ENCODE measurements at places on chromosomes 7 and 10. TPM values are rescaled to one million over a fixed set of nuclear protein-coding genes. Genes with fewer than 3 reads are reported as not detected.

GRCh38 chr7:128035712-128036111 lies 4.5 kb upstream of the LRRC4 start:
- no peak for DNase-seq

GRCh38 chr7:115572111-115572510 lies 458.5 kb downstream of the TFEC start:
- no peak for DNase-seq

DNA sequence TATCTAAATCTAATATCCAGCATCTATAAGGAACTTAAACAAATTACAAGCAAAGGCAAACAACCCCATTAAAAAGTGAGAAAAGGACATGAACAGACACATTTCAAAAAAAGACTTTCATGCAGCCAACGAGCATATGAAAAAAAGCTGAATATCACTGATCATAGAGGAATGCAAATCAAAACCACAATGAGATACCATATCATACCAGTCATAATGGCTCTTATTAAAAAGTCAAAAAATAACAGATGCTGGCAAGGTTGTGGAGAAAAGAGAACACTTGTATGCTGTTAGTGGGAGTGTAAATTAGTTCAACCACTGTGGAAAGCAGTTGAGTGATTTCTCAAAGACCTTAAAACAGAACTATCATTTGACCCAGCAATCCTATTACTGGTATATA lies 334.4 kb upstream of the CACNA2D1 start:
- no peak for DNase-seq

DNA sequence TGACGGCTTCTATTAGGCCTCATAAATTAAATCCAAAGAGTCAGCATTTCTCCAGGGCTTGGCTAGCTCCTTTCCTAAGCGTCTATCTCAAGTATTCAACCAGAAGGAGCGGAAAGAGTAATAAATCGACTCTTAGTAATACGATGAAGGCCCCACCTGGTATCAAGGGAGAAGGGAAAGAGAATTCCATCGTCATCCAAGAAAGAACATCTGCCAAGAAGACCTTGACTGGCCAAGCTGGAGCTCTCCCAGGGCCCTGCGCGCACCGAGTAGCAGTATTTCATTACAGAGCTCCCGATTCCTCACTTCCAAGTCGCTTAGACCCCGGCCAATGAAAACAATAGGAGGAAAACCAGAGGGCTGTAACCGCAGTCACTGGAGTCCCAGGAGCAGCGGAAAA lies 178.0 kb upstream of the FRMD4A start:
- no peak for DNase-seq

- DNase-seq = peak; percentile 69
Measured at GRCh38 chr10:119817991-119818888, 54.4 kb downstream of the MCMBP start.

GRCh38 chr10:132329565-132330485 lies 2.2 kb upstream of the LRRC27 start:
- DNase-seq = peak; percentile 10

DNA sequence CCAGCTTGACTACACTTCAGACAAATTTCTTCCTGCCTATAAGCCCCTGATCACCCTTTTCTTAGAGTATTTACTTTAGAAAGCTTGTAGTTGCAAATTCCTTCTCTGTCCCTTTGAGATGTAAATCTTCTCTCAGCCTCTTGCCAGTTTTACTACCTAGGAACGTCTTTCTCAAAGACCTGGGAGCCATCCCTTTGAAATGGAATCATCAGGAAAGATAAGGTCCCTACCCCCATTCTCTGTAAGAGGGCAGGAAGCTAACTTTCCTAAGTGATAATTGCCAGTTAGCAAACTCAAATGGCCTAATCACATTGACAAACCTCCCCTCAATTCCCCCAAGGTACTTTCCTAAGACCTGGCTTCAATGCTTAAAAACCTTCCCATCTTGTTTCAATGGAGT lies 304.5 kb downstream of the MDFIC start:
- no peak for DNase-seq

The MMD2 gene
- 2.4 TPM for total RNA-seq

The TEX36 gene
- total RNA-seq = 0.41 TPM

DNA sequence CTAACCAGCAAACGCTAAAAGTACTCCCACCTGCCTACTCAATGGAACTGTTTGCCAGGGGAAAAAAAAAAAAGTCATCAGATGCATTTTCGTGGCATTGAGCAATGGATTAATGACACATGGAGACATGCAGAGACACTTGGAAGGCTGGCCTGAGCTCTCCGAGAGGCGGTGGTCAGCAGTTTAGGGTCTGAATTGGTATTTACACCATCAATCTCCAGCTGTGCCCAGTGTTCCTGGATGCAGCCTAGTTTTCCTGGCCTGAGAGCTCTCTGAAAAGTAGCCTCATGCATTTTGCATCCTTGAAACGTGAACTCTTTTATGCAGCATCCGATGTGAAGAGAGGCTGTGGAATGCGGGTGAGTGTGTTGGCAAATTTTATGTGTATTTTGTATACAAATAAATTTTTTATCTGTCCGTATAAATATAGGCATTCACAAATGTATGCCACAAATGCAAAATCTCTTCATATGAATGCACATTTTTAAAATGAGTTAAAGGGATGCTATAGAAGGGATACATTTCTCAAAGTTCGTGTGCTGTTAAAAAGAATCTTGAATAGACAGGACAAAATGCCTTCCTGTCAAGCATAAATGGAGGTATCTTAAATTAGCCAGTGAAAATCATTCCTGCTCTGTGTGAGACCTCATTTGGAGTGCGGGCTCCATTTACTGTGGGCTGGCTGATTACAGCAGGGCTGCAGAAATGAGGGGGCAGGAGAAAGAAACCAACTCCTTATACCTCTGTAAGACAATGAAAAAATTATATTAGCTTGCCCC lies 137.7 kb upstream of the PFKP start:
- no peak for DNase-seq

DNA sequence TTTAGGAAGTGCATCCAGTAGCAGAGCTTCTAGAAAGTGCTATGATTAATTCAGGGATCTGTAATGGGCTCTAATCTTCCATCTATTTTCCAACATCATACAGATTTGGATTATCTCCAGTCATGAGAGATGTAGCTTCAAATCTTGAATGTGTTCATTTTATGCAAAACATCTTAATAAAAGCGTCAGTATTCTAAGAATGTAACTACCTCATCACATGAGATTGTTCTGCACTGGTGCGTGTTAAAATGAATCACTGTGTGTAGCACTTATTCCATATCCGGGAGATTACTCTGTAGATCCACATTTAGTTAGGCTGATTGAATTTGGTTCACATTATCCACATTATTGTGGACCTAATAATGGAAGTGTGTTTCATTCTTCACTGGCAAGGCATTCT lies 344.9 kb upstream of the CHRM2 start:
- DNase-seq = no peak

DNA sequence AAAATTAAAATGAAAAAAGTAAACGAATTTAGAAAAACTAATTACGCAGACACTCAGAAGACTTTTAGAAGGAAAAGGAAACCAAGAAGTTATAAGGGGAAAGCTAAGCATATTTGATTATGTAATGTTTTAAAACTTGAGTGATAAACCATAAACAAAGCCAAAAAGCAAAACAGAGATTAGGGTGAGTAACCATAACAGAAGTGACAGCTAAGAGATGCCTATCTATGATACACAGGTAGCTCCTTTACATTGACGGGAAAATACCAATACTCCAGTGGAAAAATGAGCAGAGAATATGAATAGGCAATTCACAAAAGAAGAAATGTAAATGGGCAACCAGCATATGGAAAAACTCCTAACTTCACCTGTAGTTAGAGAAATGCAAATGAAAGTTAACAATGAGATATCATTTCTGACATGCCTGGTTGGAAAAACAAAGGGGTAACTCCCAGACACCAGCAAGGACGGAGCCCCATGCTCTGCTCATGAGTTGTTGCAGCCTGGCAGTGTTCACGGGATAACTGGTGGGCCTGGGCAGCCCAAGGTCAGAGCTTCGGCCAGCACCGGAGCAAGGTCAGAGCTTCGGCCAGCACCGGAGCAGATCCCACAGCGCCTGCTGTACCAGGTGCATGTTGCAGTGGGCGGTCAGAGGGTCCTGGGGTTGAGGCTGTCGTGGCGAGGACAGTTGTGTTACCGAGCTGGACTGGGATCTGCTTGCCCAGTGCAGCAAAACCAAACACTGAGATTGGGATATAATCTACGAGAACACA lies 58.9 kb downstream of the ALOX5 start:
- DNase-seq = no peak

DNA sequence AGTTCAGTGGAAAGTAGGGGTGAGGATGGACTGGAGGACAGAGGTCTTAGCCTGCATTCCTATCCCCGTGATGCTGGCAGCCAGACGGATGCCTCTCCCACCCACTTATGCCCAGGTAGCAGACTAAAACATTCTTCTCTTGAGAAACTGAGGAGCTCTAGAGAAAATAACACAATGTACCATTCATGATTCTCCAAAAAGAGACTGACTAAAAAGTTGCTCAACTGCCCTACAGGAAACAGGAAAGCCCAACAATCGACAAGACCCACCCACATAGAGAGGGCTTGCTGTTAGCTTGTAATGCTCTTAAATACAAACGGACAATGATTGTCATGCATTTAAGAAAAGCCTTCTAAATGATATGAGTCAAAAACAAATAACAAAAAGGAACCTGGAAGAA lies 33.2 kb upstream of the PDE1C start:
- no peak for DNase-seq

DNA sequence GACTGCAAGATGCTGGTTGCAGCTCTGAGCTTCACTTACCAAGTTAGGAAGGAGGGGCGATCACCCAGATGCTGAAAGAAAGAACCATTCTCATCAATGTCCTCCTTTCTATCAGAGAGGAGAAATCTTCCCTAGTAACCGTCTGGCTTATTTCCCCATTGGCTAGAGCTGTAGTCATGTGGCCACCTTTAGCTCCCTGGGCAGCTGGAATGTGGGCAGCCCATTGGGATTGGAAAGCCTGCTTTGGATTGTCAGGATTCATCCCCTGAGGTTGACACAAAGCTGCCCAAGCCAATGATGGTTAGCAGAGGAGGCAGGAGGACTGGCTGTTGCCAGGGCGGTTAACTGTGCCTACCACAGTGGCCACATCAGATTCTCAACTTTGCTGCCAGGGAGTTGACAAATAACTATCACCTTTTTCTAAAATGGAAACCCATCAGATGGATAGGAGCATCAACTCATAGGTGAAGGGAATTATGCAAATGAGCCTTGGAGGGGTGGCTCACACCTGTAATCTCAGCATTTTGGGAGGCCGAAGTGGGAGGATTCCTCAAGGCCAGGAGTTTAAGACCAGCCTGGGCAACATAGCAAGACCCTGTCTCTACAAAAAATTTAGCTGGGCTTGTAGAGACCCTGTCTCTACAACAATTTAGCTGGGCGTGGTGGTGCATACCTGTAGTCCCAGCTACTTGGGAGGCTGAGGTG lies 206.4 kb upstream of the GALNT17 start:
- DNase-seq = no peak

The DMBT1 gene
- total RNA-seq = not detected

DNA sequence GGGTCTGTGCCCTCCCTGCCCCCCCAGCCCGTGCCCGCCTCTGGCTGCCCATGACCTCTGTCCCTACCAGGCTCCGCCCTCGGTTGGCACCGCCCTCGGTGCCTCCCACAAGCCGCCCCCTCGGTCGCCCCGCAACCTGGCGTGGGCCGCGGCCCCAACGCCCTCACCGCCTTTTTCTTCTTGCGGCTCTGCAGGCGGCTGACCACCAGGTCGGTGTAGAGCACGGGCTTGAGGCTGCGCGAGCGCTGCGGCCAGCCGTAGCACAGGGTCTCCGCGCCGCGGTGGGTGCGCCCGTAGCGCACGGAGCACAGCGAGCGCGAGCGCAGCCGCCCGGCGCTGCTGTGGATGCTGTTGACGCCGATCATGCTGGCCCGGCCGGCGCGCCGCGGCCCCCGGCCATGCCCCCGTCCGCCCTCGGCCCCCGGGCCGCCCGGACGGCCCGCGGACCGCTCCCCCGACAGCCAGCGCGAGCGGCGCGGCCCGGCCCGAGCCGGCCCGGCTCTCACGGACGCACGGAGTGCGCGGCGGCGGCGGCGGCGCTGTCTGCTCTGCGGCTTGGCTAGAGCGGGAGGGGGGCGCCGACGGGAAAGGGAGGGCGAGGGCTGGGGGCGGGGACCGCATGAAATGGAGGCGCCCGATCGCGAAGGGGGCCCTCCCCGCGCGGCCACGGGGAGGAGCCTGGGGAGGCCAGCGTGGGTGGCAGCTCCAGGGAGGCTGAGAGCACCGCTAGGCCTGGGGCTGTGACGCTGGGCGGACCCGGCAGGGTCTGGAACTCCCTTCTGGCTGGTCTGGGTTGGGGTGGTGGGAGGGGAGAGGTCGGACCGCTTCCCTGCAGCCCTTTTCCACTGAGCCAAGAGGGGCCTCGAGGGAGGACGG lies 9.6 kb downstream of the PSD start:
- DNase-seq = peak; percentile 75

The GIMAP6 gene
- total RNA-seq = 6.9 TPM

The JCAD gene
- 10.2 TPM for total RNA-seq

GRCh38 chr10:119805702-119806230 lies 66.9 kb downstream of the MCMBP start:
- DNase-seq = no peak

- DNase-seq = no peak
Measured at GRCh38 chr10:123836418-123837145, 55.0 kb downstream of the CPXM2 start.

DNA sequence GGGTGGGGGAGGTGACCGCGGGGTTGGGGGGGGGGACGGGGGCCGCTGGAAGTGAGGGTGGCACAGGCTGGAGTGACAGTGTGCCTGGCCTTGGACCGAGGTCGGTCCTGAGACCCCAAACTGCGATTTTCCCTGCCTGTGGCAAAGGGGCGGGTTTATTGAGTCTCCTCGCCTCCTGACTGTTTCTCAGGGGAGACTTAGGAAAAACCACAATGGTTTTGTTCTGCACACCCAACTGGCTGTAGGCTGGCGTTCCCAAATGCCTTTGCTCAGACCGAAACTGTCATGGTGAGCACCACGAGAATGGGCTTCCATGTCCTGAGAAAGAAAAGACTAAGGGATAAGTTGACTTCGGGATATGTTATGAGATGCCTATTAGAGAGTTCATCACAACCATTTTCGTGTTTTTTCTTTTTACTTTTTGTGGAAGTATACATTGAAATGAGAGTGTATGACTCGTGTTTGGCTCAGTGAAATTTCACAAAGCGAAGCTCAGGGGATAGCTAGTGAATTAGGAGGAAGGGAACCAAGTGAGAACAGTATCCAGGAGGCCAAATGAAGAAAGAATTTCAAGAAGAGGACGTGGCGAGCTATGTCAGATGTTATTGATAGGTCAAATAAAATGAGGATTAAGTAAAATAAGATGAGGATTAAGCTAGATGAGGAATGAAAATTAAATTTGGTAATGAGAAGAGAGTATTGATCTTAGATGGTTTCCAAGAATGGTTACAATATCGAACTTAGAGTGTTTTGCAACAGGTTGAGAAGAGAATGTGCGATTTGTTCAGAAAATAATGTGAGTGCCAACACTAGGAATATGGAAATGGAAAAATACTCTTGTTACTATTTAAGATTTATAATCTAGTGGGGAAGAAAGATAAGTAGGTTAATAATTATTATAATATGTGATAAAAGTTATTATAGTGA lies 918 bp downstream of the NET1 start:
- DNase-seq = peak; percentile 20

GRCh38 chr10:21514129-21514817 lies 11.2 kb downstream of the SKIDA1 start:
- DNase-seq = no peak

- no peak for DNase-seq
Measured at GRCh38 chr10:122050811-122051210, 61.8 kb downstream of the TACC2 start.

The MEIG1 gene
- not detected for total RNA-seq

The OGDHL gene
- 6.9 TPM for total RNA-seq

The RBP3 gene
- total RNA-seq = not detected
